ENCODE measurements at places on chromosomes 3 and 15.

DNA sequence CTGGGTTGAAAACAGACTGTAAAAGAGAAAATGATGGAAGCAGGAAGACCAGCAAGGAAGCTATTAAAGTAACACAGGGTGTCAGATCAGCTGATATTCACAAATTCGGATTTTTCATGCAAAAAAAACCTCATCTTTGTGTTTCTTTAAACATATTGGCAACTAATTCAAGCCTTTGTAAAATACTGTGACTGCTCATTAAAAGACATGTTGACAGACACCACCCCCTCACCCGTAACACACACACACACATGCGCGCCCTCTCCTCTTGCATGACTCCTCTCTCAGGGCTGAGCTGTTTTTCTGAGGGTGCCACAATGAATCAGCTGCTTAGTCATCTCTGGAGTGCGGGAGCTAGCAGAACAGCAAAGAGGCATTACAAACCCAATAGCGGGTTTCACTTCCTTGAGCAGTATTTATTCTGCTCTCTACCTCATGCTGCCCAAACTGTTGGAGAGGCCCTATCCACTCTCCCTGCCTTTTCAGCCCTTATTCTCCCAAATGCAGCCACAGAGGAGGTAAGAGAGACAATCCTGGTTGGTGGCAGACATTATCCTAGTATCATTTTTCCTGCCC lies 35.8 kb upstream of the CCDC80 start:
- peak; percentile 72 for DNase-seq

DNA sequence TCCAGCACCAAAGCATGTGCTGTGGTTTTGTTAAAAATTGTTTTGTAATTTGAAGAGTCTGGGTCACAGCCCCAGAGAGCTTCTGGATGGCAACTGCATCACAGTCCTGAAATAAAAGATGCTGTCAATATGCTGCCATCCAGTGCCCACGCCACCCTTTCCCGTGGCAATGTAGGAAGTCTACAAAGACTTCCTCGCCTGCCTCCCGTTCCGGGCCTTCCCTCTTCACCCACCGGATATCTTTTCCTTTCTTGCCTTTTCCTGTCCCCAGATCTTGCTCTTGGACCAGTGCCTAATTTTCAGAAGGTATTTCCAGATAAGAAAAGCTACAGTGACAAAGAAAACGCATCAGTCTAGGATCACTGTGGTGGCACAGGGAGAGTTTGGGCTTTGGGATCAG lies 85.3 kb upstream of the RNU6-1 start:
- no peak for DNase-seq

GRCh38 chr3:181707980-181708379 lies 3.7 kb upstream of the SOX2 start:
- no peak for DNase-seq

DNA sequence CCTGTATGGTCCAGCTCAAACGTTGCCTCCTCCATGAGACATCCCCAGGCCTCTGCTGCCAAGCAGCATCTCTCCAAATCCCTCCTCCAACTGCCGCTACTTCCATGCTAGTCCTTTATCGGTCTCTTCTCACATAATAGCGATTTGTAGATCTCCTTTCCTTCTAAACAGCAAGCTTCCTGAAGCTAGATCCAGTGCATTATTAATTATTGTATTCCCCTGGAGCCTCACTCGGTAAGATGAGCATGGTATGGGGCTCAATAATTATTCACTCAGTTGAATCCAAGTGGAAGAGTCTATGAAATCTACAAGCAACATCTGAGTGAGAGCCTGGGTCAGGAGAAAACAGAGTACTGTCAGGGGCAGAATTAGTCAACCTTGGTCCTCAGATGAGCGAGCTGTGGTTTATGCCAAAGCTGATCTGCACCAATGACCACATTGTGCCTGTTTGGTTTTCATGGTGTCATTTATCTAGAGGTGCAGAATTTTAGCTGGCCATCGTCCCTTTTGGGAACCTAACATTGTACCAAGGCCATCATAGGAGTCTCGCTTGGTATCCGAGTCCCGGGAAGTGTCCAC lies 93.8 kb upstream of the UBE2E1 start:
- DNase-seq = no peak

DNA sequence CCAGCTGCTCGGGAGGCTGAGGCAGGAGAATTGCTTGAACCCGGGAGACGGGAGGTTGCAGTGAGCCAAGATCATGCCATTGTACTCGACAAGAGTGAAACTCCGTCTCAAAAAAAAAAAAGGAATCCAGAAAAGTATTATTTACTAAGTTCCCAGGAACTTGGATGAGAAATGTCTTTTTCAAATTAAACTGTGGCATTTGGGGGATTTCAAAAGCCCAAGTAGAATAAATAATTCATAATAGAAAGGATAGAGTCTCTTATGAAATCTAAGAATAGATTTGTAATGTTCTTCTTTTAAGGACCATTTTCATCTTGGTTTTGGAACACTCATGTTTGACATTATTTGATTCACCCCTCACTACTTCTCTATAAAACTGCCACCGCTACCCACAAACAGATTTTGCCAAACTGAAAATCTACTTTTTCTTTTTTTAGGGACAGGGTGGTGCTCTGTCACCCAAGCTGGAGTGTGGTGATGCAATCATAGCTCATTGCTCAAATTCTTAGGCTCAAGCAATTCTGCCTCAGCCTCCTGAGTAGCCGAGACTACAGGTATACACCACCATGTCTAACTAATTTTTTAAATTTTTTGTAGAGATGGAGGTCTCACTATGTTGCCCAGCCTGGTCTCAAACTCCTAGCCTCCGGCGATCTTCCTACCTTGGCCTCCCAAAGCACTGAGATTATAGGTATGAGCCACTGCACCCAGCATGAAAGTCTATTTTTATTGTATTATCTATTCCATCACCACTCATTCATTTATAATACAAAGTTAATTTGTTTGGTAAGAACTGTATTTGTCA lies 99.3 kb downstream of the SENP2 start:
- DNase-seq = no peak

- no peak for DNase-seq
Observed at GRCh38 chr3:188531210-188531609, 377.3 kb downstream of the LPP start.

DNA sequence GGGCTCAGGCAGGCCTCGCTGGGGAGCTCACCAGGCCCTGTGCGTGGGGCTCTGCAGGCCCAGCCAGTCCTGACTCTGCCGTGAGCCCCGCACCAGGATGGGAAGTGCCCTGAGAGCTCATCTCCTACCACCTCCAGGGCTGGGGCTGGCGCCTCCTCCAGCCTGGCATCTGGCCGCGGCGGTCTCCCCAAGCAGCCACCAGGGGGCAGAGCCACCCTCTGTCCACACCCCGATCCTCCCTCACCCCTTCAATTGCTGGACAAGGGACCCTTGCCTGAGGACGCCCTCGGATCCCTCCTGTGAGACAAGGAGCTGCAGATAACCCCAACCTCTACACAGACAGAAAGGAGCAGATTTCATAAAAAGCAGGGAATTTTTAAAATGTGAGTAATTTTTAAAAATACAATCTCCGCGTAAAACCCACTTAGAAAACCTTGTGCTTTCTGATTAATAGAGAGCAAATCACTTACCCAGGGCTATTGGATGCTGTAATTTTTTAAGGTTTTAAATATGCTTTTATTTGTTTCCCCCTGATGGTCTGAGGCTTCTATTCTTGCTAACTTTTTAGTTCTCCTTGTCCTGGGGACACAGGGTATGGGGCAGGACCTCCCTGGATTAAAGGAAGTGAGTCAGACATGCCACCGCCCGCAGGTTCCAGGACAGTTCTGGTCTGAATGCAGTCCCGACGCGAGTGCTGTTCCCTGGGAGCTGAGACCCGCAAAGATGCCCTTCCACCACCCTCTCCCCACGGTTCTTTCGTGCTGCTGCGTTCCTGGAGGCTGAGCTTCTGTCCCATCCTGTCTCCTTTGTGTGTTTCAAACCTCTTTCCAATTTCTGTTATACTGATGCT lies 52.3 kb upstream of the CHRNA7 start:
- peak; percentile 37 for DNase-seq

- no peak for DNase-seq
Observed at GRCh38 chr3:133583396-133583795, 9.9 kb downstream of the CDV3 start.

GRCh38 chr3:97968376-97968775 lies 3.9 kb downstream of the RIOX2 start:
- DNase-seq = no peak

GRCh38 chr3:127486321-127486944 lies 104.1 kb downstream of the TPRA1 start:
- DNase-seq = no peak

GRCh38 chr3:54305409-54306099 lies 183.2 kb downstream of the CACNA2D3 start:
- no peak for DNase-seq

- DNase-seq = no peak
Observed at GRCh38 chr15:94704421-94704820, 473.1 kb downstream of the MCTP2 start.

DNA sequence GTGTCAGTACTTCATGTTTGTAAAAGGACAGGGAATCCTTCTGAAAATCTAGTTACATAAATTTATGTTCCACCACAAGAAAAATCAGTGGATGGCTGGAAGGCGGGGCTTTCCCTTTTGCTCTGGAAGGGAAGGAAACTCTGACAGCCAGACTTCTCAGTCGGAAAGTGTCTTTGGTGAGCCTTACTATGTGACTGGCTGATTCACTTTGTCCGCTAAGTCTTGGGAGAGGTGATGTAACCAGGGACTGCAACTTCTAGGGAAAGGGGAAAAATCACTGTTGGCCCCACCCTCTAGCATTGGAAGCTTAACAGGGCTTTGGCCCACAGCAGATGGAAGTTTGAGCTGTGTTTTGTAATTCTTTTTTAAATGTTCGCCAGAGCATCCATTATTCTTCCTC lies 281.4 kb upstream of the CTDSPL start:
- no peak for DNase-seq

- DNase-seq = no peak
Observed at GRCh38 chr3:126305427-126305826, 51.8 kb downstream of the KLF15 start.

- DNase-seq = no peak
Observed at GRCh38 chr3:102105193-102105592, 255.9 kb downstream of the NFKBIZ start.

GRCh38 chr3:31522152-31522551 lies 10.6 kb upstream of the STT3B start:
- DNase-seq = no peak

DNA sequence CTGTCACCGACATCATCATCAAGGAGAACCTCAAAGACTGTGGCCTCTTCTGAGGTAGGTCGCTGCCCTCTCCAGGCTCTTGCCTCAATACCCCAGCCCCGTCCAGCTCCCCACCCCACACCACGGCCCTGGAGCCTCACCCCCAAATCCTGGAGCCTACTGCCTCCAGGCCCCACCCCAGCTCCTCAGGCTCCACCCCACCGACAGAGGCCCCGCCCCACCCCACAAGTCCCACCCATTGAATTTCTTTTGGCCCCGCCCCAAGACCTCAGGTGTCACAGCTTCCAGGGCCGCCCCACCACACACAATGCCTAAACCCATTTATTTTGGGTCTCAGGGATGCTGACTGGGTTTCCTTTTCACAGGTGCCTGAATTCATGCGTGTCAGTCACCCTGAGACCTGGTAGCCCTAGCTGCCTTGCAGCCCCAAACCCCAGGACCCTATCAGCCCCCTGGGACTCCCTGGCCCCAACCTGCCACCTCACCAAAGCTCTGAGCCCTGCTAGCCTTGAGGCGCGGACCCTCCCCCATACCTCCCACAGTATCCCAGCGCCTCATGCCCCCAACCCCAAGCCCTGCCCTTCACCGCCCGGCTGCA lies 3.6 kb downstream of the GNAT1 start:
- DNase-seq = no peak

- no peak for DNase-seq
Observed at GRCh38 chr3:190581041-190581541, 67.2 kb downstream of the IL1RAP start.

GRCh38 chr3:126946405-126946804 lies 36.5 kb upstream of the PLXNA1 start:
- DNase-seq = no peak

DNA sequence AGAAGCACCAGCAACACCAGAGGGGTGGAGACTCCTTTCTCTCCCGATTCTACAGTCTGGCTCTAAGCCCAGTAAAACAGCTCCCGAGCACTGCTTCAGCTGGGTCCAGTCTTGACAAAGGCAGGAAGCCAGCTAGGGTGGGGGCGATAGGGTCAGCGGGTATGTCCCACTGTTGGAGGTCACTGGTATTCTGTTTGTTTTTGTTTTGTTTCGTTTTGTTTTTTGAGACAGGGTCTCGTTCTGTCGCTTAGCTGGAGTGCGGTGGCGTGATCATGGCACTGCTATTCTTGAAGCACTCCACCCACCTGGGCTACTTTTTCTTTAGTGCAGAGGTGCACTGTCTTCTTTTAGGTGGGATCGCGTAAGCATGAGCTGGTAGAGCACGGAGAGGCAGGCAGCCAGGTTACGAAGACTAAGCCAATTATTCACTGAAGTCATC lies 16.3 kb downstream of the GCSAM start:
- no peak for DNase-seq

- no peak for DNase-seq
Observed at GRCh38 chr3:161395115-161396012, 24.0 kb upstream of the SPTSSB start.

- DNase-seq = no peak
Observed at GRCh38 chr15:70318594-70319465, 221.1 kb upstream of the TLE3 start.

DNA sequence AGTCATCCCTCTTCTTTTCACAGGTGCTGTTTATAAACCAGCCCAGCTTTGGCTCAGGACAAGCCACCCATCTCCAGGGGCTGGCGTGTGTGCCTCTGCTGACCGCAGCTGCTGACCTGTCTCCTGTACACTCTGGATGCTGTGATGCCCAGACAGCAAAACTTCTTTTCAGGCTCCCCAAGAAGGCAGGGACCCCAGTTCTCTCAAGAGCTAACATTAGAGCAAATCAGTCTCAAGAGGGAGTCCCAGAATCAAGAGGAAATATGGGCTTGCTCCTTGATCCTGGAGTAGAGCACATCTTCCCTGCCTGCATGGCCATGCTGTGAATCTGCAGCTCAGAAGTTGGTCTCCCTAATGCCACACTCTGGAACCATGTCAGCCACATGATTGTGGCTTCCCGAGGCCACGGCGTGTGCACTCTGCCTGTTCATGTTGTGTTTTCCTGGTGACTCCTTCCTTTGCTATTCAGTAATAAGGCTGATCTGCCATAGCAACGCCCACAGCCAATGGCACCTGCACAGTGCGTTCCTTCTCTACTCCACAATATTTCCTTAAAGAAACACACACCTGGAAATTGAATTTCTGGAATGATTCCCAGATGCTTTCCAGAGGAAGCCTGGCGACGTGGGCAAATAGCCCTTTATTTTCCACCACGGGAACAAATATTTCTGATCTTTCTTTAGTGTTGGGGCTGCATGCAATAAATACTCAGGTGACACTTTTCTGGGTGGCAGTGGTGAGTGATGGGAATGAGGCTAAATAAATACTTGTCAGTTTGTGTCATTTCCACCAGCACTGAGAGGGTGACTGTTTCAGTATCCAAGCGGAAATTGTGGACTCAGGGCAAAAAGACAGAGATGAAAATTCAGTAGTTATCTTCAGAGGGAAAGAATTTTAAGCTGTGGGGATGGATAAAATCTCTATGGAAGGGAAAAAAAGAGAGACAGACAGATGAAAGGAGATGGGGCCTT lies 21.9 kb upstream of the THSD4 start:
- no peak for DNase-seq

All from activated T-cell treated with anti-CD3 and anti-CD28 coated beads for 4 hours (primary cell).